Stimulated activated CD8-positive, alpha-beta memory T cell treated with anti-CD3 and anti-CD28 coated beads, Interleukin-4, amount 100 ng/mL, for 1 hour (primary cell): ENCODE measurements at places on chromosomes 2 and 18.

DNA sequence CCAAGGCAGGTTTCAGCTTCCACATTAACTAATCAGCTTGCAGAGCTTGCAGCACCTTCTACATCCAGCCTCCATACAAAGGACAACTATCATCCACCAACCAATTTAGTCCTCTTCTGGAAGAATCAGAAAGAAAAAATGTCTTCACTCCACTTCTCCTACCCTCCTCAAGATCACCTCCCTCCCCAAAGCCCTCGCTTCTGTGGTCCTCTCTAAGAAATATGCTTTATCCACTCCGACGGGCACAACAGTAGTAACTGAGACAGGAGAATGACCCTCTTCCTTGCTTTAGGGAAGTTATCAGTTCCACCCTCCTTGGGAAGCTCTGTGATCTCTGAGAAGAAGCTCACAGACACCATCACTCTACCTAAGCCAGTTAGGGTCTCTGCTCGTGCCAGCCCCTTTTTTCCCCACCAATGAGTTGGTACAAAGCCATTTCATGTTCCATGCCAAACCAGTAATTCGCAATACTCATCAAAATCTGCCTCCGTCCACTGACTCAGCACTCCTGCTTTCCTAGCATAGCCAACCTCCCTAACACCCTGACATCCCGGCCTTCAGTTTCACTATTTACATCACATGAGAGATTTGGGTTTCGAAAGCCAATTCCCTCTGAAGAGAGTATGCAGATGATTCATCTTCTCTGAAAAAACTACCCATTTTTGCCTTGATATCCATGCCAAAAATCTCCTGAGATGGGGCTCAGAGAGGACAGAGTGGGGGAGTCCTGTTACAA lies 114.1 kb upstream of the PKDCC start:
- no peak for DNase-seq

DNA sequence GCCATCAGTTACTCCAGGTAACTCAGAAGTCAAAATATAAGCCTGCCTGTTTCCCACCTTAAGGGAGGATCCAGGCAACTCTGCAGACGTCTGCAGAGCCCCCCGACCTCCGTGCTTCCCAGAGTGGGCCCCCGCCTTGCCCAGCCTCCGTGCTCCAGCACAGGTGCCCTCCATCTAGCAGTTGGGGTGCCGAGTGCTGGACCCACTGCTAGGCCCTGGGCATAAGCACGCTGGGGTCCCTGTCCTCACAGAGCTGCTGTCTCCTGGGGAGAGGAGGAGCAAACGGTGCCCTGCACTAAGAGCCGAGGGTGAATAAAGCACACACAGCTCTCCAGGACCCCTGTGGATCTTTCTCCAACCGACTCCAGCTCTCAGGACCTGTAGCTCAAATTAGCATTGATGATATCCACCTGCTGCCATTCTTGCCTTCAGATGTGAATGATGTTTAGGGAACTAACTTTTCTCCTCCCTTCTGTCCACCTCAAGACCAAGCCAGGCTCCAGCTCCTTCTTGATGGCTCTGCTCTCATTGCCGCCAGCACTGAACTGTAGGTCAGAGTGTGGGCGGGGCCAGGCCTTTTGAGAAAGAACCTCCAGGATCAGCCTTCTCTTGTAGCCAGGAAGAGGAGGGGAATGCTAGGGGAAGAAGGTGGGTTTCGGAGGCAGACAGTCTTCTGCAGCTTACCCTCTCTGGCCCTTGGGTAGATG lies 121.2 kb downstream of the SMAD7 start:
- DNase-seq, result no peak

GRCh38 chr2:16674154-16674553 lies 8.5 kb upstream of the CYRIA start:
- DNase-seq, result no peak

GRCh38 chr2:86020984-86021383 lies 84.7 kb downstream of the POLR1A start:
- DNase-seq, result no peak

- DNase-seq, result no peak
These were observed 439.4 kb upstream of the CDH19 start for GRCh38 chr18:67043276-67043675.

DNA sequence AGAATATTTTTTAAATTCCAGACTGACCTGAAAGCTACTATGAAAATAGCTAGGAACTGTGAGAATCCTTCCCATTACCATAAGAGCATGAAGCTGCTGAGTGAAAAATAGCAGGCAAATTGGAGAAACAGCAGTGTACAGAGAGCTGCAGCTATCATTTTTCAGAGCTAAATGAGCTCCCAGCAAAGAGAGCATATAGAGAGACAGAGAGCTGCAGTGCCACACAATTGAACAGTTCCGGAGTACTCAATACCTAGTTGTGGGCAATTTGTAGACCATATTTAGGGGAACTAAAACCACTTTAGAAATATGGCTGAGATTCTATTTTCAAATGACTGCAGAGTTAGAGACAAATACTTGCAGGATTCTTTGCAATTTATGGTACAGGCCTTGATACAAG lies 645.3 kb downstream of the STK39 start:
- DNase-seq, result no peak

DNA sequence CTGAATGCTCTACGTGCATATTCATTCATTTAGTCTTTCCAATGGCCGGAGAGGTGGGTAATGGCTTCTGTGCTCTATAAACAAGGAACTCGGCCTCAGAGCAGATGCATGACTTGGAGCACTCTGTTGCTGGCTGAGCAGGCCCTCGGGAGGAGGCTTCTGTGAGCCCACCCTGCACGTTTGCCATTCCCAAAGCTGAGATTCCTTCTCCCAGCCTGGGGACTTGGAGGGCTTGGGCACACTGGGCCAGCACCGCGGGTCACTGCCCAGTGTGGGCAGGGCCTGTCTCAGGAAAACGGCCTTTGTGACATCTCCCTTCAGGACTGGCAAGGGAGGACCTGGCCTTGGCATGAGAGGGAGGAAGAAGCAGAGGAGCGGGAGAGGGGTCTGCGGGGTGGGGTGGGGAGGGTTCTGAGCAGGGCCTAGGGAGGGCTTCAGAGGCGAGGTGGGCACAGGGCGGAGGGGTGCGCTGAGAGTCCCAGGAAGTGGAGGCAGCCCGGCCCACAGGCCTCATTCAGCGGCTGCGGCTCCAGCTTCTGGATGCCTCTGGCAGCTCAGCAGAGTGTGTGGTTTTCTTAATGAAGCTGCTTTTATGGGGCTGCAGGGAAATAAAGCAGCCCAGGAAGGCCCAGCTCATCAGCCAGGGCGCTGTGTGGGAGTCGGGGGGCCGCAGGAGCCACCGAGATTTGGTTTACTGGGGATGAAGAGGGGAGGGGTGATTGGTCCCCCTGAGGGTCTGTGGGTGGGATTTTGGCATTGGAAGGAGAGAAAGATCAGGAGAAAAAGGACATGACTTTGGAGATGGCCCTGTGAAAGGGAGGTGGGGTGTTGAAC lies 51.7 kb upstream of the OTOF start:
- no peak for DNase-seq

GRCh38 chr18:13620206-13620672 lies 106.1 kb downstream of the FAM210A start:
- no peak for DNase-seq
